Renal pelvis (tissue), 12 donors: ENCODE measurements at places on chromosomes 3 and 15. TPM values are rescaled to one million over a fixed set of nuclear protein-coding genes. Genes with fewer than 3 reads are reported as not detected.

DNA sequence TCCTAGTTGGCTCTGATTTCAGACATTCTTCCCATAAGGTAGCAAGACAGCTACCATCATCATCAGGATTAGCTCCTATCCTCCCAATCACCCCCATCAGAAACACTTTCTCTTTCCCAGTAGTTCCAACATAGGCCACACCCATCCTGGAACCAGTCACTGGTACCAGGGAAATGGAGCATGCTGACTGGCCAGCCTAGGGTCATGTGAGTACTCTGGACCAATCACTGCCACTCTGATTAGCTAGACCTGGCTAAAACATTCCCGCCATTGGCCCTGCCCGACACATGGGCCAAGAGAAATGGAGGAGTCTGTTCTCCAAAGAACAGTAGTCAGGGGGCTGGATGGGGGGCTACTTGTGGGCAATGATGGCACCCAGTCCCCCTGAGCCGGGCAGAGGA, 12.4 kb downstream of the EFCC1 start:
- DNase-seq: no peak

GRCh38 chr3:128128251-128128650, 4.6 kb upstream of the RUVBL1 start:
- DNase-seq: no peak

DNA sequence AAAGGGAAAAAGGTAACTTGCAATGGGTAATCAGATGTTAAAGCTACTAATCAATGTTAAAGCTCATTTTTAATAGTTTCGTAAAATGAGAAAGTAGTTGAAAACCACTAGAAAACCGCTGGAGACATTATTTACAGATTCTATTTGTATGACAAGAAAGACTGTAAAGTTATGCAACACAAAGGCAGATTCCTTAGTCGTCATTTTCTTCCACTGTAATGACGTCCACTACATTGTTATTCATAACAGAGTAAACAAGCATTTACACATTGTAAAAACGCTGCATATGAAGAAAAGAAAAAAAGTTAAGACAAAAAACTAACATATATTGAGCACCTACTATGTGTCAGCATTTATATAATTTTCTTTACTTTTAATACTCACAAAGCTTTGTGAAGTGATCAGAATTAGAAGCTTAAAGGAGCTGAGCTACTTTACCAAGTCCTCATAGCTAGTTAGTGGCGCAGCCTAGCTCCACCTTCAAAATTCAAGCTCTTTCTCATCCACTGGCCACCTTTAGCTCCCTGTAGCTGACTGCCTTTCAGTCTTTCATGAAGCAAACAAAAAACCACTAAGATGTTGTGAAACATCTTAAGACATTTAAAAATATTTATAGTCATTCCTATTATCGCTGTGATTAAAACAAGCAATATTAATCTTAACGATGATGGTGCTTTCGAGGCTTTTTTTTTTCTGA, 100.1 kb upstream of the CDIN1 start:
- no peak for DNase-seq

- no peak for DNase-seq
These were observed 16.1 kb upstream of the ATP8B4 start for GRCh38 chr15:50135031-50135551.

Gene RAD18
- polyA plus RNA-seq: 11.6 TPM

Gene MINAR1
- 1.6 TPM for polyA plus RNA-seq
